ENCODE measurements at places on chromosomes 5 and 9.

DNA sequence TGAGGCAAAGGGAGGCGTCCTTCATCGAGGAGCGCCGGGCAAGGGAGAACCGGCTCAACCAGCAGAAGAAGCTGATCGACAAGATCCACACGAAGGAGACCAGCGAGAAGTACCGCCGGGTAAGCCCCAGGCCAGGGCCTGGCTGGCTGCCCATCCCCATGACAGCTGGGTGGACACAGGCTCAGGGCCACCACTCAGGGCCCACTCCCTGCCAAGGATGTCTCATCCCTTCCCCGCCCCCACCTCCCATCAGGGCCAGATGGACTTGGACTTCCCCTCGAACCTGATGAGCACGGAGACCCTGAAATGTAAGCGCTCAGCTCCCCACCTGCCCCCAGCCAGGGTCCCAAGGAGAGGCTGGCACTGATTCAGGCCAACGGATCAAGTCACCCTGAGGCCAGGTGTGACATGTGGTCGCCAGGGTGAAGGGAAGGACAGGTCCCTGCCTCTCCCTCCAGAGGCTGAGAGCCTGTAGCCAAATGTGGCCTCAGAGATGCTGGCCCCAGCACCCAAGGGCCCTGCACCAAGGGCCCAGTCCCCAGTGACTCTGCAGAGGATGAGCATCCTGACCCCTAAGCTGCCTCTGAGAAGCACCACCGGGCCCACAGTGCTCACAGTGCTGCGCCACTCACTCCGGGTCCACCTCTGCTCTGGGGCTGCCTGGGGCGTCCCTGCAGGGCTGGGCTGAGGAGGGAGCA lies 3.1 kb upstream of the RABL6 start:
- no peak for DNase-seq

- DNase-seq: peak; percentile 16
Measured at GRCh38 chr9:75892216-75892911, 1.9 kb downstream of the PCSK5 start.

DNA sequence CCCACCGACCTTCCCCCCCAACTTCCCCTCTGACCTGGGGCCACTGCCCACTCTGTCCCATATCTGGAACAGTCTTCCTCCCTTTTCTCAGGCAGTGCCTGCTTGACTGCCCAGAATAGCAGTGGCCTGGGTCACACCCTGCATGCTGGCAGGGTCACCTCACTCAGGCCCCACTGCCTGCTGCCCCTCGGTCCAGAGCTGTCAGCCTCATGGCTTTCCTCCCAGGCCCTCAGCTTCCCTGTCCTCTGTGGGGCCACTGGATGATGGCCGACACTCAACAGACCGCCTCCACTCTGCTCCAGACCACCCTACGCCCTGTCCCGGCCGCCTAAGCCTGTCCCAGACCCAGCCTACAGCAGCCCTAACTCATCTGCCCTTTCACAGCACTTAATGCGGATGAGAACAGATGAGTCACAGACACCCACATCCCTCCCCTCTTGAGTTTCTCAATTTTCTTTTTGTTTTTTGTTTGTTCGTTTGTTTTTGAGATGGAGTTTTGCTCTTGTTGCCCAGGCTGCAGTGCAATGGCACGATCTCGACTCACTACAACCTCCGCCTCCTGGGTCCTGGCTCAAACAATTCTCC lies 5.9 kb downstream of the PNPLA7 start:
- DNase-seq: peak; percentile 50

DNA sequence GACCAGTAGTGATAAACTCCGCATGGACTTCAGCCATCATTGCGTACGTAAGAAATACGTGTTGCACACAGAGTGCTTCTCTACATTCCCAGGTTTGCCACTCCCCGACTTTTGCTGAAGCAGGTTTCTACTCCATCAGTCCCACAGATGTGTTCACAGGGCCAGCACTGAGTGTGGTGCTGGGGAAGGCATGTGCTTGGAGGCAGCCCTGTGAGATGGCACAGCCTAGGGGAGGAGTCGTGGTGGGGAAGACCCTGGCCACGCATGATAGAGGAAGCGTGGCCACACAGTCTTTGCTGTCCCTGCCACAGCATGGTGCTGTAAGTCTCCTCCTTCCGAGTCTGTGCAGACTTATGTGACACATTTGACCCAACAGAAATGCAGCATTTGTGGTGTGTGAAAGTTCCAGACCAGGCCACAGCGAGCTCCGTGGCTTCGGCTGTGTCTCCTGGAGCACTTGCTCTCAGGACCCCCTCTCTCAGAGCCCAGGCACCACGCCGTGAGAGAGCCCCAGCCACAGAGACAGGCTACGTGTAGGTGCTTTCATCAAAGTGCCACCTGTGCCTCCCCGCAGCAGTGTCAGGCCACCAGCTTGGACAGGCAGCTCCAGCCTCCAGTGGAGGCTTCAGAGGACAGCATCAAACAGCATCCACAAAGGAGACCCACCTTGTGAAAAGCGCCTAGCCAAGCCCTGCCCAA lies 197.8 kb downstream of the AUH start:
- peak; percentile 35 for DNase-seq

DNA sequence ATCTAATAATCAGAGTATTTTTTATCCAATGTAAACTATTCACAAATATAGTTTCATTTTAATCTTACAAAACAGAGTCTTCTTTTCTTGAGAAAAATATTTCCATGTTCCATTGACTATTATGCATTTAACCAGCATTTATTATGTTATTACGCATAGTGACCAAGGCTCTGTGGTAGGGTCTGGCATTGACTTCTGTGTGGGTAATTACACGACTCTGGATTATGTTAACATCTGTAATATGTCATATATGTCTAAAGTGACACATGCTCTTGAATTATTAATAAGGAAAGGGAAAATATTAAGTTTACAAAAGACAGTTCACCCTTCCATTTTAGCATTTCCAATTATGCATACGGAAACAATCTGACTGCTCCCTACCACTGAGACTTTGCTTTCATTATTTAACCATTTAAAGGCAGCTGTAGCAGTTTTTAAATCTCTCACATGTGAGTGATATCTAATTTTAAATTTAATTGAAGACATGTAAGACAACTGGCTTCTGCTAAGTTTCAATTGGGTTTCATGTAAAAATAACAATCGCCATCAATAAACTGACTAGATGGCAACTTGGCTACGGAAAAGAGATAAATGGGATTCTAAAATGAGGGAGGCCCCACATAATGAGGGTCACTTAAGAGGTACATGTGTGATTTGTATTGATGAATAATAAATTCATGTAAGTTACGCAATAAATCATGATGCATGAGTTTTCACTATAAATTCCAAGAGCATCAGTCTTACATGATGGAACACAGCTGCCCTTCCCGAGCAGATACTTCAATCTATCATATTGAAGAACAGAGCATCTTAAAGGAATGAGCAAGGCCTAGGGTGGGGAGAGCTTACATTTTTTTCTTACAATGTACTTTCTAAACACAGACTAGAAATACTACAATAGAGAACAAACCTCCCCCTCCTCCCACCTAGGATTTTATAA lies 1056.8 kb downstream of the MAT2B start:
- no peak for DNase-seq

DNA sequence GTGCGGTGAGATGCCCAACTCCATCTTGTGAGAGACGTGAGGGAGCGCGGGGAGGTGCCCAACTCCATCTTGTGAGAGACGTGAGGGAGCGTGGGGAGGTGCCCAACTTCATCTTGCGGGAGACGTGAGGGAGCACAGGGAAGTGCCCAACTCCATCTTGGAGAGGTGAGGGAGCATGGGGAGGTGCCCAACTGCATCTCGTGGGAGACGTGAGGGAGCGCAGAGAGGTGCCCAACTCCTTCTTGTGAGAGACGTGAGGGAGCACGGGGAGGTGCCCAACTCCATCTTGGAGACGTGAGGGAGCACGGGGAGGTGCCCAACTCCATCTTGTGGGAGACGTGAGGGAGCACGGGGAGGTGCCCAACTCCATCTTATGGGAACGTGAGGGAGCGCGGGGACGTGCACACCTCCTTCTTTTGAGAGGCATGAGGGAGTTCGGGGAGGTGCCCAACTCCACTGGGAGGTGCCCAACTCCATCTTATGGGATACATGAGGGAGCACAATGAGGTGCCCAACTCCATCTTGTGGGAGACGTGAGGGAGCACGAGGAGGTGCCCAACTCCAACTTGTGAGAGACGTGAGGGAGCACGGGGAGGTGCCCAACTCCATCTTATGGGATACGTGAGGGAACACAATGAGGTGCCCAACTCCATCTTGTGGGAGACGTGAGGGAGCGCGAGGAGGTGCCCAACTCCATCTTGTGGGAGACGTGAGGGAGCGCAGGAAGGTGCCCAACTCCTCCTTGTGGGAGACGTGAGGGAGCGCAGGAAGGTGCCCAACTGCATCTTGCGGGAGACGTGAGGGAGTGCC lies 235.4 kb downstream of the CACNA1B start:
- DNase-seq: no peak

DNA sequence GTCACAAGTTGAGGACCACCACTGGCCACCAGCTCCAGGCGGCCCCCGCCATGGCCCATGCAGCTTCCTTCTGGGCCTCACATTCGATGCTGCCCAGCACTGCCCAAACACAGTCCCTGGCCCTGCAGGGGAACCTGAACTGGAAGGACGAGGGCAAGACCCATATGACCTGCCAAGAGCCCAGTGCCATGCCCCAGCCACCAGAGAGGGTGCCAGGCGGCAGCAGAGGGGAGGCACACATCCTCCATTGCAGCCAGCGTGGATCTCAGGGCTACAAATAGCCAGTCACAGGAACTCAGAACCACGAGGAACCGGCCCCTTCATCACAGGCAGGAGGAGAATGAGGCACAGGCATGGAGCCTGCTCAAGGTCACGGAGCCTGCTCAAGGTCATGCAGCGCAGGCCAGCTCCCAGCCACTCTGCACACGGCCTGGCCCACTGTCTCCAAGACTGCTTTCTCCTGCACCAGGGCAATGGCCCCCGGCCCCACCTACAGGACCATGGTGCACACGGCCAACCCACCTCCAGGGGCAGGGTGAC lies 69.6 kb downstream of the SEMA4D start:
- no peak for DNase-seq

DNA sequence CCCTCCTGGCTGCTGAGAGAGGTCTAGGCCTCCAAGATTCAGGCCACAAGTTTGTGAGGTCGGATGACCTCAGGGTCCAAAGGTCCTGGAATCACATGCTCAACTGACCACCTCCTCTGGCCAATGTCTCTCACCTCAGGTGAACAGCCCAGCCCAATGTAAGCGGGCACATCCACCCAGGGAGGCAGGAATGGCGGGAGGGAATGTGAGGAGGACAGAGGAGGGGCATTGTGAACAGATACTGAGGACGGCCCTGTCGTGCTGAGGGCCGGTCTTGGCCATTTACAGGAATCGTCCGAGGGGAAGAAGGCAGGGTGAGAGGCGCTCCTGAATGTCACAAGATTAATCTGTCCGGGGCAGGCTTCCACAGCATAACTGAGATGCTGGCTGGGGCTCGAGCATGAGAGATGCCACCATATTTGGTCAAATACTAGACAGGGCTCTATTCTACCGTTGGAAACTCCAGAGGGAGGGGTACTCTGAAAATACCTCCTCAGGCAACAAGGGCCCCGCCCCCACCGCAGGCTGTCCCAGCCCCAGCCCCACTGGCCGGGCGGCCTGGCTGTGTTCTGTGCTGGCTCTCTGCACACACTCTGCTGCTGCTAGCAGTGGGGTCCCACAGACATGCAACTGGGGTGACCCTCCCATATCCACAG lies 1.5 kb upstream of the IL17B start:
- DNase-seq: no peak

DNA sequence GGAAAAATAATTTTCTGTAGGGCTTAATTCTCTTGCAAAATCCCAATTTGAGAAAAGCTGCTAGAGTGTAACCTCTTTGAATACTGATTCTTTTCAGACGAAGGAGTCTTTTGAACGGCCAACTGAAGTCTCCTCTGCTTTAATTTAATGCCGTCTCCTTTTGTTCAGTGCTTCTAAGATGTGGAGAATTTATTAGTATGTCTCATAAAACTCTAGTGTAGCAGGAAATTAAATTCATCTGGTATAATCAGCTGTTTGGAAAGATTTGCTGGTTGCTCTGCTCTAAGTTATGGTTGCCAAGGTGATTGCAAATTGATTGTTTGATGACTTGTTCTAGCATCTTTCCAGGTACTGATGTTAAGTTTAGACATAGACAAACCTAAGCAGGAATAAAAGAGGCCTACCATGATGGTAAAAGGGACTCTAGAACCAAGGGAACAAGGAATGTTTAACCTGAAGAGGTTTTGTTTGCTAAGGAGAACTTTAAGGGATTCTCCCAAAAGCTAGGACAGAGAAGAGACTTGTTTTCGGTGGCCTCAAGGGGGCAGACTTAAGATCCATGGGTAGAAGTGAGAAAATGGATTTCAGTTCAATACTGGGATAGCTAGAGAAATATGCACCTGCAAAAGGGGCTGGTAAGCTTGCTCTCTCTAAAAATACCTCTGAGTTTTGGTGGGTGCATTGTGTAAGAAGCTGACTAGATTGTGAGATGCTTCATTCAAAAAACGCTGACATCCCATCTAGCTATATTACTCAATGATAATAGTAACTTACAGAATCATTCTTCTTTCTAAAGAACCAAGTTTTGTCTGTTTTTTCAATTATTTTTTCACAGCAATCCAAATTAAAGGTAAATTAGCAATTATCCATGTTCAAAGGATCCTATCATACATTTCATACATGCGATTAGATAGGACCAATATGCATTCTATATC lies 5.7 kb upstream of the ADRB2 start:
- DNase-seq: peak; percentile 40

DNA sequence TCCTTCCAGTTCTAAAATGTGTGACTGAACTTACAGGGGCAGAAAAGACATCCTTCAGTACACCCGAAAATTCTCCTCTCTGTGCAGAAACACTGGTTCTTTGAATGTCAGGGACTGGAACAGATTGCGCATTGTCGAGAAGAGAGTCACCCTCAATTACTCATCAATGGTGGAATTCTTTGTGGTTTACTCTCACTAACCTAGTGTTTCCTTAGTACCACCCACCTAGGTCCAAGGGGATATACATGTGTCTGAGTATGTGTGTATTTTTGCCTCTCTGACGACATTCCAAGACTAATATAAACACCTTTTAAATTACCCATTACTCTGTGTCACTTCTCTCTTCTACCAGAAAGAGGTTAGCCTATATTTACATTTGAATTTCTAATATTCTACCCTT lies 660.8 kb downstream of the TLE1 start:
- no peak for DNase-seq

DNA sequence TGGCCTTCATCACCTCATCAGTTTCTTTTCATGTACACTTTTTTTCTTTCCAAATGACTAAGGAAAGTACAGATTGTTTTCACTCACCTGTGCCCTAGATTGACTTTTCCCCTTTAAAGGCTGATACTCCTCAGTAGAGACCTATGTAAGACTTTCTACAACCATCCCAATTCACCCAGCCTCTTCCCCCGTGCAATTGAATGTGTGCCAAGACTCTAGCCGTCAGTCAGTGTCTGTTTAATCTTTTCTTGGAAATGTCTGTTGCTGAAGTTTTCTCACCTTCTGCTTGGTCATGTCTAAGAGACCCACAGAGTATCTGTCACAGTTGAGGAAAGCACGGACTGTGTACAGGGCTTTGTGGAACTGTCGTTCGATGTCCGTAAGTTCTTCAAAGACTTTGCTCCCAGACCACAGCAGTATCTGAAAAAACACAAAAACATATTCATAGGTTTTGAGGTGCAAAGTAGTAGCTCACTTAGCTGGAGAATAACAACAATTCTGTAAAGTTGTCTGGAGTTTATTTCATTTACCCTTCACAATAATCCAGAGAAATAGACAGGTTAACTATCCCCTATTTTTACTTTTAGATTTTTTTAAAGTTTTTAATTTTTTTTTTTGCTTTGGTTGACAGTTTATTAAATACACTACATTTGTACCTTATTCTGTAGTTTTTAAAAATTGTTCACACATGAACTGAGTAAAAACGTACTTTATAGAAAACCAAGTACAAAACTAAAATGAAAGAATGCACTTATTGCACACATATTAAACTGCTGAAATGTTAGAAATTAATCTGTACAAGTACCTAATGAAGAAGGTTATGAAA lies 13.6 kb downstream of the PDE6A start:
- no peak for DNase-seq
